ENCODE measurements at places on chromosomes 4 and X. TPM values are rescaled to one million over a fixed set of nuclear protein-coding genes. Genes with fewer than 3 reads are reported as not detected.
A peak's percentile ranks its signal among the peaks of the same experiment; 100 is the strongest.

Gene TREX2
- 0.76 TPM for total RNA-seq

GRCh38 chrX:34350561-34351335 is 218.6 kb upstream of the FAM47A start:
- no peak for DNase-seq

Gene HHIP
- under 0.01 TPM for total RNA-seq

- no peak for DNase-seq
Observed at GRCh38 chrX:118560489-118560888, 64.9 kb downstream of the DOCK11 start.

DNA sequence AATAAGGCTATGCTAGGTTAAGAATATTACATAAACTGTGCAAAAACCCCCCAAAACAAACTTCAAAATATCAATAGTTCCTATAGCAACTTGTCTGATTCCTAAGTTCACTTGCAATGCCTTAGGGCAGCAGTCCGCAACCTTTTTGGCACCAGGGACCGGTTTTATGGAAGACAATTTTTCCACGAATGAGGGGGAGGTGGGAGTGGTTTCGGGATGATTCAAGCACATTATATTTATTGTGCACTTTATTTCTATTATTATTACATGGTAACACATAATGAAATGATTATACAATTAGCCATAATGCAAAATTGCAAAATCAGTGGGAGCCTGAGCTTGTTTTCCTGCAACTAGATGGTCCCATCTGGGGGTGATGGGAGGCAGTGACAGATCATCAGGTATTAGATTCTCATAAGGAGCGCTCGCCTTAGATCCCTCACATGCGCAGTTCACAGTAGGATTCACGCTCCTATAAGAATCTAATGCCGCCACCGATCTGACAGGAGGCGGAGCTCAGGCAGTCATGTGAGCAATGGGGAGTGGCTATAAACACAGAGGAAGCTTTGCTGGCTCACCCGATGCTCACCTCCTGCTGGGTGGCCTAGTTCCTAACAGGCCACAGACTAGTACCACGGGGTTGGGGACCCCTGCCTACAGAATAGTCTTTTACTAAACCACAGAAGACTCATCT is 39.7 kb downstream of the ACOX3 start:
- DNase-seq, result peak; percentile 77

Data from GM23248 (cell line).